Mesenteric fat pad (tissue), 1 donor: ENCODE measurements at places on chromosomes 7 and 10. TPM values are rescaled to one million over a fixed set of nuclear protein-coding genes. Genes with fewer than 3 reads are reported as not detected.

NEUROG3 gene
- 0.71 TPM for total RNA-seq

GRM3 gene
- not detected for total RNA-seq

ABCB4 gene
- 1.3 TPM for total RNA-seq

AIMP2 gene
- 36.8 TPM for total RNA-seq

CFAP58 gene
- total RNA-seq = 0.64 TPM

CALD1 gene
- total RNA-seq = 227 TPM

RELN gene
- total RNA-seq = 1.8 TPM

ATG9B gene
- not detected for total RNA-seq

JAZF1 gene
- 27.7 TPM for total RNA-seq

GPR26 gene
- total RNA-seq = not detected

GRCh38 chr7:151238924-151239836 lies 6.9 kb downstream of the CHPF2 start:
- DNase-seq = no peak

GRCh38 chr7:43954524-43955228 lies 28.4 kb downstream of the UBE2D4 start:
- no peak for DNase-seq

GRCh38 chr10:33423154-33423529 lies 88.7 kb upstream of the NRP1 start:
- no peak for DNase-seq

DNA sequence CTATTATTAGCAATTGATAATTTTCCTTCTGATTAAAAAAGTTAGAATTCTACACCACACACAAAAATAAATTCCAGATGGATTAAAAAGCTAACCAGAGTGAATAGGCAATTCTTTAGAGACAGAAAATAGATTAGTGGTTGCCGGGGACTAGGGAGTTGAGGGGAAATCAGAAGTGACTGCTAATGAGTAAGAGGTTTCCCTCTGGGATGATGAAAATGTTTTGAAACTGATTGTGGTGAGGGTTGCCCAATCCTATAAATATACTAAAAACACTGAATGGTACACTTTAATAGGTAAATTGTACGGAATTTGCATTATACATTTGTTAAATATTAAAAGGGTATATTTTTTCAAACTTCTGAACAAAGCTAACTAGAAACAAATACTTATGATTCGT lies 214.9 kb downstream of the GPAM start:
- DNase-seq = no peak

- DNase-seq = peak; percentile 90
Measured at GRCh38 chr10:122062831-122063674, 74.1 kb downstream of the TACC2 start.

DNA sequence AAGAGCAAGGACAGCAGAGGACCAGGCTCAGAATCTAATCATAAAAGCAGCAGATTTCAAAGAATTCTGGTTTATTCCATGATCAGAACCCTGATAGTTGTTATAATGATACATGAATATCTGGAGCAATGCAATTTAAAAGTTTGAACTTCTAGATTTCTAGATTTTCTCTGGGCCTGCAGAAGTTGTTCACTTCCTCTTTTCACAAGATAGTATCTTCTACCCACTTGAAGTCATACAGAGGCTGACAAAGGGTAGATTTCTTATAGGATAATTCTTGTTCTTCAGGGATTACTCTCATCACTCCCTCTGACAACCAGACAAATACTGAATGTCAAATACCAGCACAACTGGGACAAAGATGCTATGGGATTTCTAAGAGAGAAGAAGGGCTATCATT lies 320.0 kb upstream of the ETV1 start:
- DNase-seq = no peak

DNA sequence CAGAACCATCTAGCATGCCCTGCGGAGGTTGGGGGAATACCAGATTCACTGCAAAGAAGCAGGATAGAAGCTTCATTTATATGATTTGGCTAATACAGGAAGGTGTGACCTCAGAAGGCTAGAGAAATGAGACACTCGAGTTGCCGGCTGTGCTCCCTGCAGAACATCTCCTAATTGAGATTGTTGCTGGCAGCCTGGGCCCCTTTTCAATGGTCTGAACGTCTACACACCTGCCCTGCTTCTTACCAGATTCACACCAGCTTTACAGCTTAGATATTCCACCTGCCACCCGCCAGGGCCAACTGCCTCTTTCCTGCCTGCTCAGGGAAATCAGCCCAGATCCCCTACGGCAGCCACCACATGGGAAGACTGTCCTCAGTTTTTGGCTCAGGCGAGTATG lies 475.3 kb upstream of the AUTS2 start:
- no peak for DNase-seq

- peak; percentile 71 for DNase-seq
Measured at GRCh38 chr7:157476654-157477549, 140.1 kb downstream of the DNAJB6 start.

GRCh38 chr10:27890971-27891370 lies 107.9 kb downstream of the ODAD2 start:
- no peak for DNase-seq

DNA sequence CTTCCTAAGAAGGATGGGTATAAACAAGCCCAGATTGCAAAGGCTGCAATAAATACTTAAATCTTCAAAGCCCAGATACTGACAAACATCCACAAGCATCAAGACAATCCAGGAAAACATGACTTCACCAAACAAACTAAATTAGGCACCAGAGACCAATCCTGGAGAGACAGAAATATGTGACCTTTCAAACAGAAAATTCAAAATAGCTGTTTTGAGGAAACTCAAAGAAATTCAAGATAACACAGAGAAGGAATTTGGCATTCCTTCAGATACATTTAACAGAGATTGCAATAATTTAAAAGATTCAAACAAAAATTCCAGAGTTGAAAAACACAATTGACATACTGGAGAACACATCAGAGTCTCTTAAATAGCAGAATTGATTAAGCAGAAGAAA lies 23.0 kb downstream of the GSDME start:
- no peak for DNase-seq

DNA sequence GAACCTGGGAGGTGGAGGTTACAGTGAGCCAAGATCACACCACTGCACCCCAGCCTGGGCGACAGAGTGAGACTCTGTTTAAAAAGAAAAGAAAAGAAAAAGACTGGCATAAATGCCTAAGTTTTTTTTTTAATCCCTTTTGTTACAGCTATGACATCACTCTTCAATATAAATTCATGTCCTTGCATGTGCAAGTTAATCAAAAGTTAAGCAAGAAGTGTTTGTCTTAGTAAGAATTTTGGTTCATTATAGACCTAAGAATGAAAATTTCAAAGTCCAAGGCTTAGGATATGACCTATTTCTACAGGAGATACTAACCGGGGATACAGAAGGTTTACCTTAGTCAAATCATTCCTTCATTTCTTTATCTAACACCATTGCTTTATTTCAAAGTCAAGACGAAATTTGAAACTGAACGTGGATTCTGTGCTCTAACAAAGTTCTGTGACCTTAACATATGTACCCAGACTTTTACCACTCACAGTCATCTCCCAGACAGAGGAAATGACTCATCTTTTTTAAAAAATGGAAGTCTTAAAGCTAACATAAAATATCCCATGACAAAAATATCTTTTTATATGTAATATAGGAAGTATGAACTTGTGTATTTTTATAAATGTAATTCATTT lies 29.3 kb upstream of the ITGB8 start:
- no peak for DNase-seq

DNA sequence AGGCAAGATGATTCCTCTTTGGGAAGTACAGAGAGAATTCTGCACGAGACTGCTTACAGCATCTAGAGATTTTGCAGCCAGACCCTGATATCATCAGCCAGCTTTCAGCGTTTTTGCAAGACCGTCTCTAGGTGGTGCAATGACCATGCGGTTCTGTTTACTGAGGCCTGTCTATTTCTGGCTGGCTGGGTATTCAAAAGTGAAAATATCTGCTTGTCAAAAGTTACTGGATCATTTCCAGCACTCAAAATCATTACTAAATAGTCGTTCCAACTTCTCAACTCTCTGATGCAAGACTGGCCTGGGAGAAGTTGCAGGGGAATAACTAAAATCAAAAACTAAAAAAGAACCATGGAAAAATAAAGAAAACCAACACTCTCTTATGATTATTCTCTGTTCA lies 240.1 kb downstream of the ELMO1 start:
- no peak for DNase-seq

DNA sequence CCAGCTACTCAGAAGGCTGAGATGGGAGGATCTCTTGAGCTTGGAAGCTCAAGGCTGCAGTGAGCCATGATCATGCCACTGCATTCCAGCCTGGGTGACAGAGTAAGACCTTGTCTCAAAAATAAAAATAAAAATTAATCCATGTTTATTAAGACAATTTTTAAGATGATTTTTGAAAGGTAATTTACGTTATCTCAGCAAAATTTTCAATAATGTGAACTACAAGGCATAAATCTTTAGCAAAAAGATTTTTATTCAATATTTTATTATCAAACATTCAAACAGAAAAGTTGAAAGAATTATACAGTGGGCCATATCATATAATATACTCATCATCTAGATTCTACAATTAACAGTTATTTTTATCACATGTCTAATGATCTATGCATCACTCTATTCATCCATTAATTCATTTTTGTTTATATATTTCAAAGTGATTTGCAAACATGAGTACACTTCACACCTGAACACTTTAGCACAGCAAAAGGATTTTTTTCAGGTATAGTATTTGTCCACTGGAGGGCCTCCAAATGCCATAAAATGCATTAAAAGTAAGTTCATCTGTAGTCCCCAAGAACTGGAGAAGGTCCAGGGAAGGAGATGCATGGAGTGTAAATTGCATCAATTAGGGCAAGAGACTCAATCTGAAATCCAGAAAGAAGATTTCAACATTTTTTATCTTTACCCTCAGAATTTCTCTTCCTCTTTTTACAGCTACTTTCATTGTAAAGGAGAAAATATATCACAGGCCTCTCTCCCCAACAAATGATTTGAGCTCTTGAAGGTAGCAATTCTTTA lies 38.6 kb upstream of the RSBN1L start:
- DNase-seq = no peak

DNA sequence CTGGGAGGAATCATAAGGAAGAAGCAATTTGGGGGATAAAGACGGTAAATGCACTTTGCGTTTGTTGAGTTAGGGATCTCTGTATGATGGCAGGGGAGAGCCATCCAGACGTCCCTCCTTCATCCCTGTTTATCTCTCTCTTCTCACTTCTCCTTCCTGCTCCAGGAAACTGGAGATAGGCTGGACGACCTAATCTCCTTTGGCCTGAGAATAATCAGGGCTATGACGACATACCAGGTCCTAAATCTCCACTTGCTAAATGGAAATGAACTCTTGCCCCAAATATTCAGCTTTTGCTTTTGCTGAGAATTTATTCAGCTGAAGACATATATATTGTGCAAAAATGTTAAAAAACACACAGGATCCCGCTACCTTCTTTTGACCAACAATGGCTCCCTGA lies 182.9 kb upstream of the INHBA start:
- DNase-seq = no peak

DNA sequence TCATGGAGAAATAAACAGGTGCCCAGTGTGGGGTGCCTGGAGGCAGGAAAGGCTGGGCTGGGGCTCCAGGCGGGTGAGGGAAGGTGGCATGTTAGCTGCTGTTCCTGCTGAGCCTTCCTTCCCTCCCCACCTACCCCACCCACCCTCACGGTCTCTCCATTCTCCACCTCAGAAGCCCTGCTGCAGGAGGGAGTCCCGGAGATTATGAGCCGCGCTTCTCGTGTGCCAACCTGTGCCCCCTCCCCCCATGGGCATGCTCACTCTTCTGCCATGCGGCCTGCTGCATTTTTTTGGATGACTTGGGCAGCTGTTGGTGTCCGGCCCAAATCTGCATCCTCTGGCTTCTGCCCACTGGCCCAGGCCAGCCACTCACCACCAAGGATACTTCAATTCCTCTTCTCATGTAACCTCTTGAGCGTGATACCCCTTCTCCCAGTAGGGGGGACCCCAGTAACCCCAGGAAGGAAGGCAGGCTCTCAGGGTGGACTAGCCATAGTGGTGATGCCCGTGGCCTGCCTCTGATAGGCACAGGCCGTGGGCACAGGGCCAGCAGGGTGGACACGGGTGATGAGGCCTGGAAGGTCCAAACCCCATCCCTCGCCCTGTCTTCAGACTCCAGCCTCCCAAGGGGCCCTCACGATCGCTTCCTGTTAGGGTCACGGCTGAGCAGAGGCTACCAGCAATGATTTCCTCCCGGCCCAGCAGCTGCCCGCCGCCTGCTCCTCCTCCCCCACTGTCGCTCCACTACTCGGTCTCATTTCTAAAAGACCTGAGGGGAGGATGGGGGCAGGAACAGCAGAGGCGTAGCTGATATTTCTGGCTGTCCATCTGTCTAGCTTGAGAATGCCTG lies 27.8 kb downstream of the UNC5B start:
- DNase-seq = no peak

DNA sequence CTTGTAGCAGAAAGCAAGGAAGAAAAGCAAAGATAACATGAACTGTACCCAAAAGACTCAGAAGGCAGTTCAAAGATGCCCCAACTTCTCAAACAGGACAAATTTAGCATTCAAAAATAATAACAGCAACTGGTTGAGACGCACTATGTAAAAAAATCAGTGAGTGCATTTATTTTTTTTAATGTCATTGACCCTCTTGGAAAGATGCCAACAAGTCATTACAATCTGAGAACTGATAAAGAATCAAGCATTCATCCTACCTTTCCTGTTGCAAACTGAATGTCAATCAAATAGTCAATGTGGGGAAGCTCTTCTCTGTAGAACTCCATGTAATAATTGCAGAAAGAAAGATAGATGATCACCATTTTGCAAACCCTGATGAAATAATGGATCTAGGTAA lies 1.7 kb upstream of the CCDC186 start:
- DNase-seq = no peak

GRCh38 chr10:125038637-125039036 lies 96.7 kb downstream of the ZRANB1 start:
- no peak for DNase-seq

DNA sequence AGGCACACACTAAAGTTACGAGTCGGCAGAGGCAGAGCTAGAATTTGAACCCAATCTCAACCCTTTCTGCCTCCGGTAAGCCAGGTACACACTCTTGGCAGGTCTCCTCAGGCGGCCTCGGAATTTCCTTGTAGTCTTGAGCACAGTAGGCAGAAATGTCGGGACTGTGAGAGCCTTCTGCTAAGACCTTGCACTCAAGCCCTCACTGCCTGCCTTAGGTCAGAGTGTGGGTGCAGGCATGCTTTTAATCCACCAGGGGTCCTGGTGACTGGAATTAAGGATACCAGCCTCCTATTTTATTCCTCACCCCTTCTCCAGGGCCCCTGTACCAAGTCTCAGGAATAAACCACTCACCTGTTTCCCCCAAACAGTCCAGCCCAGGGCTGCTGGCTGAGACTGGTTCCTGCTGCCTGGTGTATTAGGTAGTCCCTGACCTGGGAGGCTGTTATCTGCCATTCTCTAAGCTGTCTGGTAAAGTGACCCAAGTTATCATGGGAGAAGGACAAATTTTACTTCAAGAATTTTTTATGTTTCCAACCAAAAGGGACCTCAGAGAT lies 855 bp downstream of the ATP6V1F start:
- no peak for DNase-seq

GRCh38 chr7:22920672-22921071 lies 93.3 kb downstream of the HYCC1 start:
- no peak for DNase-seq

DNA sequence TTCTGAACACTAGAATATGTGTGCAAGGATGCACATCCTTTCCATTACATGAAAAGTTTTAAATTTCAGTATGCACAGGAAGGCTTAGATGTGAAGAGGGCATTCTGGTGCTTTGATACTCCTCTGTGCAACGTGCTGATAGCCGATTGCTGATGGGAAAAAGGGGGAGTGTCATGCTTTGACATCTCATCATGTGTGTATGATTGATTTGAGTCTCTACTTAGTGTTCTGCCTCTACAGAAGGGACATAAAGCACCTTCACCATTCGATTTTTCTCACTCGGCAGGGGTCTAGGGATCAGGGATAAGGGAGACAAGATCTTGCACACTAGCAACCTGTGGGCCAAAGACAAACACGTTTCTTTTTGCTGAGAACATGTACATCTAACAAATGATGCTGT lies 114.7 kb upstream of the RSU1 start:
- no peak for DNase-seq
